ENCODE measurements at places on chromosomes 6 and 20.

DNA sequence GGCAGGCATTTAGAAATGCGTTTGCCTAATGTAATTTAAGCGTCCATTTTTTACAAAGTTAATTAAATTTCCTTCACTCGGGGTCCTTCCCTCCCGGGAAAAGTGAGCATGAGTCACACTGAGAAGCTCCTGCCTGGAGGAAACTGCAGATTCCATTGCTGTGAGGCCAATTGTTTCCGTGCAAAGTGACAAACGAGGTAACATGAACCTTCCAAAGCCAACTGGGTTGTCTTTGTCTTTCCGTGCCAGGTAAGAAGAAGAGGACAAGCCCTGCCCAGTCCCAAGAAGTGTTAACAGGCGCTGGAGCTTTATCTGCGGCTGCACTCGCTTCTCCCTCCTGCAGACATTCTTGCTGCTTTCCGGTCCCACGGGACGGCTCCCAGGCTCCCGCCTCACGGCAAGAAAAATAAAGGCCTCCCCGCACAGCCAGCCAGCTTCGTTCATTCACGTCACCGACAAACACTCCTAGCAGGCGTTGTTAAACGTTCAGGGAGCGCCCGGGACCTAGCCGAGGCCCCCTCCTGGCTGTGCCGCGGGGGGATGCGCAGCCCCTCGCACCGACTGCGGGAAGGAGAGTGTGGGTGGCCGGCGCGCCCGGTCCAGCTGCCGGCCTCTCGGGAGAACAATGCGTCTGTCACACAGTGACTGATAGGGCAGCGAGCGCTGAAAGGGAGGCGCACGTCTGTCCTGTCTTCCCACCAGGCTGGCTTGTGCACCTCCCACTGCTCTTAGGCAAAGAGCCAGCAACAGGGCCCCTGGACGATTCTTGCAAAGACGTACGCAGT, 61.5 kb upstream of the HDDC2 start:
- DNase-seq = no peak

DNA sequence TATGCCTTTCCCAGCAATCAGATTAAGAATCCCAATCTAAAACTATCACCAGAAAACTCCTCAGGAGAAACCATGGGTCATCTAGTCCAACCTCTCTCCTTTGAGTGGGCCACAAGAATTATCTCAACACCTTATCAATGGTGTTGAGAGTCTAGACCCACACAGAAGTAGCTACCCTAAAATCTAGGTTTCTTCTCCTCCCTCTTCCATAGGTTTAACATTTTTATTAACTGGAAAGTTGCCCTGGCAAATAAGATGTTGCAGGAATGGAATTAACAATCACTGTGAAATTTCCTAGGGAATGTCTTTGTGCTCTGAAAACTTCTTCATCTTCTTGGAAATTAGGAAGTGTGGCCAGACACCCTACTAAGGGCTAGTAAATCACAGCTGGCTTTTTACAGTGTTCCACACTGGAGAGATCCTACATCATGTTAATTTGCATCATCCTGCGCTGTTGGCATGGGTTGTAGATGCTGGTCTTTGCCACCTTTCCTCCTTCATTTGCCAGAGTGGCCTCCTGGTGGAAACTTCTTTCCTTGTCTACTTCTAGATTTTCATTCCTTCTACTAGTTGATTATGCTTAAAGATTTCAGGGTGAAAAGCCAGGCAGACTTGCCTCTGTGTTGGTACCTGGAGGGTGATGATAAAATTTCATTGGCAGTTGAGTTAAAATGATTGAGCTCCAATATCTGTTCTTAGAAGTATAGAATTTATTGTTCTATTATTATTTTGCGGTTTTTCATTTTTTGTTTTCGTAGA, 2.7 kb downstream of the TNFAIP3 start:
- no peak for DNase-seq

GRCh38 chr20:58700823-58701222, 8.2 kb downstream of the NPEPL1 start:
- no peak for DNase-seq

GRCh38 chr6:140809694-140810101, 1323.0 kb upstream of the GJE1 start:
- DNase-seq = no peak

GRCh38 chr6:159689001-159689400, 4.0 kb downstream of the SOD2 start:
- DNase-seq = no peak

GRCh38 chr6:138250513-138251247, 32.4 kb upstream of the PBOV1 start:
- DNase-seq = no peak

- DNase-seq = peak; percentile 90
These were observed 76.0 kb upstream of the SHLD1 start for GRCh38 chr20:5674176-5674660.

DNA sequence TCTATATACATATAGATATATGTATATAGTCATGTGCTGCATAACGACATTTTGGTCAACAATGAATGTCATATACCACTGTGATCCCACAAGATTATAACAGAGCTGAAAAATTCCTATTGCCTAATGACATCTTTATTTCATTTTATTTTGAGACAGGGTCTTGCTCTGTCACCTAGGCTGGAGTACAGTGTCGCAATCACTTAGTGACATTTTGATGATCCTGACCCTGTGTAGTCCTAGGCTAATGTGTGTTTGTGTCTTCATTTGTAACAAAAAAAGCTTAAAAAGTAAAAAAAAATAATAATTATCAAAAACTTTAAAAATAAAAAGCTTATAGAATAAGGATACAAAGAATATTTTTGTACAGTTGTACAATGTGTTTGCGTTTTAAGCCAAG, 4.0 kb upstream of the FAM8A1 start:
- DNase-seq = no peak

DNA sequence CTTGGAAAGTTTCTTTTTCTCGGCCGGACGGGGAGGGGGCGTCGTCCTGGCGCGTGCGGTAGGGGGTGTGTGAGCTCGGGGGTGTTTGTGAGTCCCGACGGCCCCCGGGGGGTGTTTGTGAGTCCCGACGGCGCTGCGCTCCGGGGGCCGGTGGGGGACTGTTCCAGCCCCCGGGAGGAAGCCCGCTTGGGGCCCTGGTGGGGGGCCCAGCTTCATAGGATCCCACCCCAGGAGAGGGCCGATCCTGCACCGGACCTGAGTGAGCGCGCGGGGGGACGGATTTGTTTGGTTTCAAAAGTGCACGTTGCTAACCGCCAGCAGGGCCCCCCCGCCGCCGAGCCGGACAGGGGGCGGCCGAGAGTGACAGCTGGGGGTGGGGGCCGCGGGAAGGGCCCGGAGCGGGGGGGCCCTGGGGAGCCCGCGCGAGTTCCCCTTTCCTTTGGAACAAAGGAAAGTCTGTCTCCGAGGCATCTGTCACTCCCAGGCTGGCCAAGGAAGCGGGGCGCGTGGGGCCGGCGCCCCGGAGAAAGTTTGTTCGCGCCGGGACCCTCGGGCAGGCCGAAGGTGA, 485 bp downstream of the TGIF2 start:
- no peak for DNase-seq

DNA sequence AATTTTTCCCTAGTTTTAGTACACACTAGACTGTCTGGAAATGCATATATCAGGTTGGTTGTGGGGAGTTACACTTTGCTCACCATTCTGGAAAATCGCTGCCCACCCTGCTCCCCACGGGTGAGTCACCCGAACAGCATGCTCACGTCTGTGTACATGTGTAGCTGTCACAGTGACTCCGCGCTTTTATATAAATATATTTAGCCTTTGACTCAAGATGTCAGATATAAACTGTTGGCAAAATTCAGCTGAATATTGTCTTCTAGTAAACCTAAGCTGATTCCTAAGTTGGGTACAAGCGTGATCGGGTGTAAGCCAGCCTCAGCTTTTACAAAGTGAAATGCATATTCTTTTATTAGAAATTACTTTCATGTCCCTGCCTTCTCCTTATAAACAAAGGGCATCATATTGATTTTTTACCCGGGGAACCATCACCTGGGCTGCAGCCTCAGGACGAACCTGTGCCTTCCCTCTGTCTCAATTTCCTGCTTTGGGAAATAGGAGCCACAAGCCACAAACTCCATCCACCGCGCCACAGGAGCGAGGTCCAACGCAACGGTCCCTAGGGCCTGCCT, 4.3 kb downstream of the SDCBP2 start:
- DNase-seq = peak; percentile 54

DNA sequence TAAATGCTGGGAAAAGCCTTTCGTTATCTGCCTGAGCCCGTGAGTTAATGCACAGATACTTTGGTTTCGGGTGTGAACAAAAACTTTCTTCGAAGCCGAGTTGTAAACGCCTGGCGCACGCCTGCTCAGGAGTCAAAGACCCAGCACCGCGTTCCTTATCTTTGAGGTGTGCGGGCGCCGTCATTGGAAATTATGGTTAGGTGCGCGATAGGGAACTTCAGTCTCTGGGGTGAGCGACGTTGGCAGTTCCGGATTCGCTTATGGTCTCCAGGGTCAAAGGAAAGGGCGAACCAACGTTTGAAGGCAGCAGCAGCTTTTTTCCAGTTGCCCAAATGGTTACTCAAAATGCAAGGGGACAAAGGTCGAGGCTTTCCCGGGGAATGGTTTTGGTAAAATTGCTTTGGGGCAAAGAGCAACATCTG, 853 bp downstream of the SLC22A3 start:
- no peak for DNase-seq

DNA sequence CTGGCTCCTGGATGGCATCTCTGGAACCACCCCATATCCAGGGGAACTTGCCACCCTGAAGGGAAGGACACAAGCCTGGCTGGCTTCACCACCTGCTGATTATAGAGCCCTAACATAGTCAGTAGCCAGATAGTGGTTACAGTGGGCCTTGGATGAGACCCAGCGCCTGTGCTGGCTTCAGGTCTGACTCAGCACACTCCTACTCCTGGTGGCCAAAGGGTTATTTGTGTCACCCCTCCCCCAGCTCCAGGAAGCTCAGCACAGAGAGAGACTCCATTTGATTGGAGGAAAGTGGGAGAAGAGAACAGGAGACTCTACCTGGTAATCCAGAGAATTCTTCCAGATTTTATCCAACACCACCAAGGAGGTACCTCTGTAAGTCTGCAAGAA, 12.8 kb downstream of the SNX14 start:
- DNase-seq = no peak

- no peak for DNase-seq
These were observed 312.4 kb upstream of the ECI2 start for GRCh38 chr6:4447639-4448330.

DNA sequence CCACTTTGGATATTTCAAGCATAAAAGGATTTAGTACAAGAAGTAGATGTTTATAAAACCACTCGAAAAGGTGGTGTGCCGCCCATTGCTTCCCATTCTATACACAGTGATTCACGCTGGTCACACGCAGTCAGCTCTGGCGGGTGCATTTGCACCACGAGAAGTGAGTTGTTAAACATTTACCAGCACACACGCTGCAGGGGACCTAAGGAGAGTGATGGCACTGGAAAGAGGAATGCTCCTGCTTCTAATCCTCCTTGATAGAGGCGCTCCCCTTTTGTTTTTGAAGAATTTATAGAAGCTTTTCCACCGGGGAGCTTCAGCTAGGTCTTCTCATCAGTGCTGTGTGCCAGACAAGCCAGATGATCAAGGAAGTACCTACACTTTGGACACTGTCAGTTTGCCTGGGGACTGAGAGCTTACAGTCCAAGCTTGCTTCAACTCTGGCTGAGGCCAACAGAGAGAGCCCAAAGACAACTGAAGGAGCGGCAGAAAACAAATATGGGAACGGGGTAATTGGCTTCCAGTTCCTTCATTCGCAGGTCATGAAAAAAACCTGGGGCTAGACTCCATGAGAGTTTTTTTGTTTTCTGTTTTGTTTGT, 31.2 kb downstream of the MUC22 start:
- no peak for DNase-seq

- no peak for DNase-seq
These were observed 32.8 kb downstream of the LAMA4 start for GRCh38 chr6:112221561-112221960.

DNA sequence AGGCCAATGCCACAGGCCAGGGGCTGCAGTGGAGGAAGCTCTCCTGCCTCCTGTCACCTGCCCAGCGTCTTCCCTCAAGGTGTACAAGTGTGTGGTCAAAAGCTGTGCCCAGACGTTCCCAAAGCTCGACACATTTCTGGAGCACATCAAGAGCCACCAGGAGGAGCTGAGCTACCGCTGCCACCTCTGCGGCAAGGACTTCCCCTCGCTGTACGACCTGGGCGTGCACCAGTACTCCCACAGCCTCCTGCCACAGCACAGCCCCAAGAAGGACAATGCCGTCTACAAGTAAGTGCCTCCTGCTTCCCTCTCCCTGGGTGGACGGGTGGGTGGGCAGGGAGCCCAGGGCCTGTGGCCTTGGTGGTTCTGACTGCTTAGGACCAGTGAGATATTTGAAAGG, 38.2 kb downstream of the ZNF341 start:
- no peak for DNase-seq

DNA sequence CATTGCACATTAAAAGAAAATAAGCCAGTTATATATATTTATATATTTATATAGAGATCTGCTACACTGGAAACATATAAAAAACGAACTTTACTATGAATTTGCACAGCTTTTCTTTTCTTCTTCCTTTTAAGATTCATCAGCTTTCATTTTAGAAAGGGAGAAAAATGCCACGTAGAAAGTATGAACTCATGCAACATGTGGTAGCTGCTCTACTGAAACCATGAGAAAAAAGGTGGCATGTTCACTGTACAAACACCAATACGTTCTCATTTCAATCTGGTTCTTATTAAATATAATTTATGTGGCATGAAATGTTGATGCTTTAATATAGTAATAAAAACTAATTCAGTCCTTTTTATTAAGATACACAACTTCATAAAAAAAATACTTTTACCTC, 68.8 kb upstream of the THEMIS start:
- DNase-seq = no peak

- DNase-seq = peak; percentile 24
These were observed 1.2 kb downstream of the IRF4 start for GRCh38 chr6:392441-393390.

DNA sequence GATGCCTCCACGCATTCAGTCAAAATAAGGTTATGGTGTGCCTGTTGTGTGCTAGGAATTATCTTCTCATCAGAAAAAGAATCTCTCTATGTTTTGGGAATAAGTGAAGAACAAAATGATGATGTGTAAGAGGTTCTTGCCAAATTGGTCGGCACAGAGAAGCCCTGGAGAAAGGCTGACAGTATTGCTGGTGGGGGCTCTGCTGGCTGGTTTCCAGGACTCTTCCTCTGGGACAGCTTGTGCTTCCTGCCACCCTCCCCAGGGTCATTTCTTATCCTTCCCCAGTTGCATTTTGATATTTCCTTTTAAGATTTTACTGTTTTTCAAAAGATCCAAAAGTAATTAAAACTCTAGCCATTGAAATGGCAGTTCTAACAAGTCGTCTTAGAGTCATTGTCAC, 22.1 kb downstream of the CST4 start:
- no peak for DNase-seq
